Osteoblast (primary cell): ENCODE measurements at places on chromosomes 3 and 15. TPM values are rescaled to one million over a fixed set of nuclear protein-coding genes. Genes with fewer than 3 reads are reported as not detected.

The SEMA7A gene
- total RNA-seq, result 30.4 and 36.2 TPM in 2 replicates

The SLCO3A1 gene
- 5.3 and 5.4 TPM in 2 replicates for total RNA-seq

The CHRNA5 gene
- total RNA-seq, result 0.29 and 0.36 TPM in 2 replicates

The GPR156 gene
- total RNA-seq, result 0.88 and 1.4 TPM in 2 replicates

DNA sequence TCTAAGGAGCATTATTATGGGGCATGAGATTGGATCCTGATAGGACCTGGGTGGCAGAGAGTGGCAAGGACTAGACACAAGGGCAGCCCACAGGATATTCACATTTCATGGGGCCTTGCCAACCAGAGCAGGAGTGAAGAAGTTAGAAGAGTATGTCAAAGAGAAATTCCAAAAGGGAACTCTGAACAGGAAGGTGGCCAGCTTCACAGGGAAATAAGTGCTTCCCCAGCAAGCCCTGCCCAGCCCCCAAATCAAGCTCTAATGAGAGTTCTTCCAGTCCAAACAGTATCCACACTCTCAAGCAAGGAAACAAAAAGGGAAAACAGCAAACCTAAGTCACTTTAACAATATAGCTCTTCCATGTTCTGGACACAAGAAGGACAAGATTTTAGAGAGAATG, 130.2 kb upstream of the COL8A1 start:
- no peak for DNase-seq

- no peak for DNase-seq
Observed at GRCh38 chr3:5710718-5711117, 523.2 kb downstream of the EDEM1 start.

DNA sequence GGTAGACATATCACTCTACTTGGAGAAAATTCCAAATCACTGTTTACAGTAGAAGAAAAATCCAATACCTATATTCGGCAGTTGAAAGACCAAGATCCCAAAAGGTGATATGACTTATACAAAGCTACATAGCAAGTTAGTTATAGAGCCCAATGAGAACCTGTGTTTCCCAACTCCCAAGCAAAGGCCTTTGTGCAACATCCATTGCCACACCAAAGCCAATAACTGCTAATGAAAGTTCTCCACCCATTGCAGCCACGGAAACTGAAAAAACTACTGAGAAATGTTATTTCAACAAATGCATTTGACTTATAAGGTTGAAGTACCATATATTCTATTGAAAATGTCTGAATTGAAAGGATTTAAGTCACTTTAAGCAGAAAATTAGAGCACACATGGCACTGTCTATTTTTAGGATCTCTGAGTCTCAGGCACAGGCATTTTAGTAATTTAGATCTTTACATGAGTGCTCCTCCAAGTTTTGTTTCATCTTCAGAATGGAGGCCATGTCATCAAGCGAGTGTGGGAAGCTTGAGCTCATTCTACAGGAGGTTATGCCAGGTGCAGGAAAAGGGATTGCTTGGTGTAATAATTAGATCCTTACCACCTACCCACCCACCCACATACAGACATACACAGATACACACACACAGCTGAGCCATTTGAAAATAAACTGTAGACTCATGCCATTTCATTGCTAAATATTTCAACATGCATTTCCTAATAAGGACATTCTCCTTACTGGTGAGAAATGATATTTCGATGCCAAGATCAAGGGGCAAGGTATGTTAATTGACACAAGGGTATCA, 19.7 kb upstream of the ANO10 start:
- no peak for DNase-seq

- DNase-seq, result no peak
Observed at GRCh38 chr15:51816611-51817010, 12.8 kb upstream of the TMOD3 start.

- DNase-seq, result no peak
Observed at GRCh38 chr3:67713764-67714469, 59.5 kb upstream of the SUCLG2 start.

- no peak for DNase-seq
Observed at GRCh38 chr3:172515130-172515918, 7.9 kb downstream of the TNFSF10 start.

DNA sequence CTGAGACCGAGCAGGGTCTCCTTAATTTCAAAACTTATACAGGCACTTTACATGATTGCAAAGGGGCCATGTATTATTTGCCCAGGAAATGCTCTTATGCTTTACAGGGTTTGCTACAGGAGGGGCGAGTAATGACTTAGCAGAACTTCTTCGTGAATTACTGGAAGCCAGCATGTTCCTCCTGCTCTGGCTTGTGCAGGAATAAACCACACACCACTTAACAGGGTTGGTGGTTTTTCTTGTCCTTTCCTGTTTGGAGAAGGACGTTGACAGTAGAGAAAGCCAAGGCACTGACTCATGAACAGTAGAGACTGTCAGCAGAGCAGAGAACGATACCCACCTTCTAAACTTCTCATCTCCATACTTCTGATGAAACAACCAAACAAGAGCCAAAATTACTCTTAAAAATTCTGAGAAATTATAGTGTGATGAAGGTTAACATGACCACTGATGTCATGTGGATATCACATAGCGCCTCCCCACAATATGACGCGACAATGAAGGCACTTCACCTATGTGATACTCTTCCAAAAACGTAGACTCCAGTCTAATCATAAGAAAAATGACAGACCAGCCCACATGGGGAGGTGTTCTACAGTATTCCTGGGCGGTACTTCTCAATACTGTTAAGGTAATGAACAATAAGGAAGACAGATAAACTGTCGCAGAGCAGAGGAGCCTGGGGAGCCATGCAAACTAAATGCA, 24.7 kb upstream of the MCTP2 start:
- no peak for DNase-seq

DNA sequence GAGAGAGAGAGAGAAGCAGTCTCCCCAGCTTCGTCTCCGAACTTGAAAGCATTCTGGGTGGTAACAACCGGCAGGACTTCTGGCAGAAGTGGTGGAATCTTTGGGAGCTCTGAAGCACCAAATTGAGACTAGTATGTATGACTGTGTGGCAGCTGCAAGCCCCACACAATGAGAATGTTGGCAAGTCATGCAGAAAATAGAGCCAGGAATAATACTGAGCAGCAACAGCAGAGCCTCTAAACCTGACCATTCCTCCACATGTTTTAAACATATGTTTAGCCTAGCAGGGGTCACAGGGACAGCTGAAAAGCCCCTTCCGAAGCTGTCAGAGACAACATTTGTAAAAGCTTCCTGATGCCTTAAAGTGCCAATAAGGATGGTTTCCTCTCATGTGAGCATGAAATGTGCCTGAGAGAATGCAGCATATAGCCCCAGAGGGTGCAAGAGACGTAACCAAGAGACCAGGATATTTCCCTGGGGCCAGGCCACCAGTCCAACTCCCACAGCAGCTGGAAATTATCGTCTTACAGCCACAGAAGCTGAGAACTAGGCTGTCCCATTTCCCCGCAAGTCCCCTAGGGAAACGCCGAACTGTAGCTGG, 178.6 kb upstream of the CCDC54 start:
- DNase-seq, result no peak

- DNase-seq, result peak; percentile 93
Observed at GRCh38 chr3:143120716-143121240, 1.2 kb downstream of the CHST2 start.

DNA sequence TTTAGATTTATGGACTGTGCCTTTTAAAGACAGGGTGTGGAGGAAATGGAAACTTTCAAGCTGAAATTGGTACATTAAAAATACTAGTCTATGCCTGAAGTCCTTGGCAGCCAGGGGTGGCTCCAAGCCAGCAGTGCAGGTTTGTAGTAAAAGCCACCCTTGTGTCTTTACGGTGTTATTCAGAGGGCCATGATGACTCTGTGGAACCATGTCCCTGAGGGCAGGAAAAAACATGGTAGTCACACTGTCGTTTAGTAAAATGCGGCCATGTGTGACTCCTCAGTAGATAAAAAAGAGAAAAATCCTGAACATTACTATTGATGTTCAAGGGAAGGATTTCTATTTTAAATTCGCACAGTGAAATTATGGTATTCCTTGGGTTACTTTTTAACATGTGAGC, 2.7 kb downstream of the FAN1 start:
- DNase-seq, result no peak

DNA sequence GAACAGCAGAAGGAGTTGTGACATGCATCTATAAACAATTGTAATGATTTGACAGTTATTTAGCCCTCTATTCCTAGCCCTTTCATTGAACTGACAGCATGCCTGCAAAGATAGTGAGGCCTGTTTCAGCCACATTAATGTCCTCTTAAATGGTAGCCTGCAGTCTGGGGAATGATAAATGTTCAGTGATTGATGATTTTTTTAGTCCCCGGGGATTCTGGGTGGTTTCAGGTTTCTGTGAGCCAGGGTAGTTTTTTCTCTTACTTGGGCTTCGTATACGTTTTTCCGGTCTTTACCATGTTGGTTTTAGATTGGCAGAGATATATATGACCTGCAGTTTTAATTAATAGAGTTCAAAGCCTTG, 172.0 kb downstream of the TCF12 start:
- no peak for DNase-seq

DNA sequence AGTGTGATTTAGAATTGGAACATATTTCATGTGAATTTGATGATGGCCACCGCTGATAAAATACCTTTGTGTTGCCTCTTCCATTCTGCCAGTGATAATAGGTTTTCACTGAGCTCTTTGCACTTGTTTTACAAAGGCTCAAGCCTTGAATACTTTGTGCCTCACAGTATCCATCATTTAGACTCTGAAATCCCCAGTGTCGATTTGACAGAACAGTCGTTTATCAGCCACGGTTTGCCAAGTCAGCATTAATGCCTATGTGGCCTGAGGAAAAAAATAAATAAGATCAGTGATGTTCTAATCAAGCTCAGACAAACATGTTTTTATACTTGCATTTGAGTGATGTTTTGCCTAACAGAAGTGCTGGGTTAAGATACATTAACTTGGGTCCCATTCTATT, 399.1 kb downstream of the RBMS3 start:
- no peak for DNase-seq

GRCh38 chr15:33535135-33535534, 224.4 kb downstream of the RYR3 start:
- DNase-seq, result no peak

DNA sequence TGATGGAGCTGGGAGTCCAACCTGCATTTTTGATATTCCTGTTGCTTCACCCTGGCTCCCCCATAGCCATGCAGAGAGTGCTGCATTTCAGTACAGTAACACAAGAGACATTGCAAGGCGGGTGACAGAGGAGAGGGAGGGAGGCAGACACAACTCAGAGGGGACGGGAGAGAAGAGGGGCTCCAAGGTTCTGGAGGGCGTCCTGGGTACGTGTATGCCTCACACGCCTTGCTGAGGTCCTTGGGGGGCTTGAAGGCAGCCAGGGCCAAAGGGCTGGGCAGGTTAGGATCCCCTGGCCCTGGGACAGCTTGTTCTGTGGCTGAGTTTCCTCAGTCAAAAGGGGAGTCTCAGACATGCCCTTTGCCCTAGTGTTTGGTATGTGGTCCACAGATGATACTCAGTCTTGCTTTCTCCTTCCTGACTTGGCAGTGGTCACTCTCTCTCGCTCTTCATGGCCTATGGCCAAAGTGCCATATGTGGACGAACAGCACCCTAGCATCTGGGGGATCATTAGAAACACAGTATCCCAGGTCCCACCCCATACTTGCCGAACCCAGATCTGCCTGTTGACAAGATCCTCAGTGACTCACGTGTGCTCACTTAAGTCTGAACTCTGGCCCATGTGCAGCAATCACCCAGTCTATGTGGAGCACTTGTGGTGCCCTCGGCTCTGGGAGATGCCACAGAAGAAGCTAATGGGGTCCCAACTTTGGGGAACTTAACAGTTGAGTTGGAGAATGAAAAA, 52.9 kb downstream of the FGD5 start:
- no peak for DNase-seq
